ENCODE measurements at places on chromosomes 6 and 20.

GRCh38 chr20:38937978-38938473, 11.8 kb downstream of the FAM83D start:
- DNase-seq: no peak

DNA sequence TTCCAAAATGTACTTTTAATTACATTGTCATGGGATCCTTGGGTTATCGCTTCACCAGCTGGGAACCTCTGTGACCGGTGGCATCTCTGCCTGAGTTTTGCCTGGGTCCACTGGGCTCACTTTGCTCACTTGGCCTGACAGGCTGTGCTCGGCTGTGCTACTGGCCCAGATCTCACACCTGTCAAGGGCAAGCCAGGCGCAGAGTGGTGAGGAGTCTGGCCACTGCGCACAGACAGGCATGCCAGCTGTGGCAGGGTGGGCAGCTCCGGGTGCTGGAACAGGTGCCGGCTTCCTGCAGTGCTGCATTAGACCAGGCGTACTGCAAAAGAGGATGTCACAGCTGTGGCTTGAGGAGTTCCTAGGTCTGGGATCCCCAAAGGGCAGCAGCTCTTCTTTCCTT, 489.8 kb downstream of the TENT5A start:
- no peak for DNase-seq

DNA sequence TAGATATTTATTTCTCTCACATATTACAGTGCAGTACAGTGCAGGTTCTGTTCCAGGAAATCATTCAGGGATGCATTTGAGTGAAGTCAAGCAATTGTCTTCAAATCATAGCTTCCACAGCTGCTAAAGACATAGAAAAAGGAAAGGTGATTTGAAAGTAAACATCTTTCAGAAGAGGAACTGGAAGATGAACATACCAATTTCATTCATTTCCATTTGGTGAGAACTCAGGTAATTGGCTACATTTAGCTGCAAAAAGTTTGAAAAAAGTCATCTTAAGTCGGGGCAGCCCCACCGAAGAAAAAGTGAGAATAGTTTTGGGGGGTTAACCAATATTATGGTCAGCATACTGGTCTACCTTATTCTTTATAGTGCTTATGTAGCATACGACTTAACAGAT, 61.4 kb upstream of the IL20RA start:
- no peak for DNase-seq

- no peak for DNase-seq
Measured at GRCh38 chr6:14819840-14820420, 425.9 kb upstream of the JARID2 start.

DNA sequence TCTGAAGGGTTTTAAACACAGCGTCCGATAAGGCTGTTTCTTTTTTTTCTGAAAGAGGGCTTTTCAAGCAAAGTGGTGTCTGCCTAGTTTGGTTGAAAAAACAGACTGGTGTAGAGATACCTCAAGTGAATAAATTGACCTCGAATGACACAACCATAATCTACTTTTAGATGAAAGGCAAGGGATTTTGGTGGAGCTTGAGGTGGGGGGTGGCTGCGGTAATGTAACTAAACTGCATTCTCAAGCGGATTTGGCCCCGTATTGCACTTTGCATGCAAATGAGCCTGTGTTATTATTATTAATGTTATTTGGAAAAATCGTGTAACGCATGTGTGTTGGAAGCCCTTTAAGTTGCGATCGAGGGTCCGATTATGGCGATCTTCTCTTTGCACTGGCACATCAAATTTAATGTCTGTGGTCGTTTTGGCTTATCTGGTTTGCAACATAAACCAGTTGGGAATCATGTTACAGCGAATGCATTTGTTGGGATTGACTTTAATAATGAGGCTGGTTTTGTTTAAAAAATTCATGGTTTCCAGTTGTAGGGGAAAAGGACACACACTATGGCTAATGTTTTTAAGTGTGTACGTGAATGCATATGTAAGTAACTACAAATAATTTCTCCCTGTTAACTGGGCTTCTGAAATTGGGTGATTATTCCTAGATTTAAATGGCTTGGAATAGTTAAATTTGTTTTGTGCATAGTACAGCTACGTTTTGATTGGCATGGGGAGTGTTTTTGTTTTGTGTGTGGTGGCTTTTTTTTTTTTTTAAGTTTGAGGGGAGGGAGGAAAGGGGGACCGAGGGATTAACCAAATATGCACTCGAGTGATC, 1.0 kb downstream of the JARID2 start:
- no peak for DNase-seq

GRCh38 chr6:140809694-140810101, 1323.0 kb upstream of the GJE1 start:
- DNase-seq: no peak

GRCh38 chr6:5866547-5867051, 140.1 kb downstream of the NRN1 start:
- DNase-seq: no peak

GRCh38 chr6:127506894-127507293, 12.2 kb downstream of the MTCL3 start:
- DNase-seq: no peak

DNA sequence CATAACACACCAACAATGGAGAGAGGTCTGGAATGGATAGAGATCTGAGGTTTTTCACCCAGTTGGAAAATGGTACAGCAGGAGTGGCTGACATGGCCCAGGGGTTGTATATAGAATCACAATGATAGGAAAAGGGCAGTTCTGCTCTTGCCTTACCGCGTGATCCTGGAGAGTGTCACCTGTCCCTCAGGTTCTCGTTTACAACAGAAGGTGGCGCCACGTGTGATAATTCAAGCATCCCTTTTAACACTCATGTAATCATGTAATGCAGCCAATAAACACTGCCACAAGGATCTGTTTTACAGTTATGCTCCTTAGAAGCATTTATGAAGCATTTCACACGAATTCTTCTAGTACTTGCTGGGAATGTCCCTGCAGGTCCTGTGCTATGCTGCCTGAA, 12.9 kb upstream of the WFDC2 start:
- peak; percentile 48 for DNase-seq

- DNase-seq: no peak
Measured at GRCh38 chr6:142440600-142441293, 138.9 kb downstream of the ADGRG6 start.

GRCh38 chr6:102038964-102039363, 645.5 kb downstream of the GRIK2 start:
- DNase-seq: no peak

GRCh38 chr20:58670102-58670501, 19.0 kb downstream of the STX16 start:
- DNase-seq: no peak

DNA sequence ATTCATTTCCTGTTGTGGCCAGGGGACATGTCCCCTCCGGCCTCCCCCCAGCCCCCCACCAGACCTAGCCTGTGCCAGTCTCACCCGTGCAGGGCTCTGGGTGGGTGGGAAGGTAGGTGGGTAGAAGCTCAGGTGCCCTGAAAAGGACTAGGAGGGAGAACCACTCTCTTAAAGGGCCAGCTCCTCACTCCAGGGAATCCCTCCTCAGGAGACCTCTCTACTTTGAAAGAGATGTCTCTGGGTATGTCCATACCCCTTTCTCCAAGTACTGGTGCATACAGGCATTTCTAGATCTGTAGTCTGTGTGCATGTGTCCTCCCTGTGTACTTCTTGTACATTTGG, 60.8 kb upstream of the EPB41L1 start:
- DNase-seq: no peak

DNA sequence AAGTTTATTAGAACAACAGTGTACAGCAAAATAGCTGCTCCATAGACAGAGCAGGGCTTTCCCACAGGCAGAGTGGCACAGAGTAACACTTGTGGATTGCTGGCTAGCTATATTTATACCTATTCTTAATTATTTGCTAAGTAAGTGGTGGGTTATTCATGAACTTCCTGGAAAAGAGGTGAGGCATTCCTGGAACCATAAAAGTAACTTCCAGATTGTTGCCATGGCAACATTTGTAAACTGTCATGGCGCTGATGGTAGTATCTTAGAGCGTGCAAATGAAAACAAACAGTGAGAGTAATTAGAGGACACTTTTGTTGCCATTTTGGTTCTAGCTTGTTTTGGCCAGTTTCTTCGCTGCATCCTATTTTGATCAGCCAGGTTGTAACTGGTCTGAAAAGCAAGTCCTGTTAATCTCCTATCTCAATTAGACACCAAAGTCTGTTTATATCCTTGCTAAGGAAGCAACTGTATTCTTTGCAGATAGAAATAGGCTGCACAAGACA, 23.9 kb downstream of the DEFB114 start:
- no peak for DNase-seq

DNA sequence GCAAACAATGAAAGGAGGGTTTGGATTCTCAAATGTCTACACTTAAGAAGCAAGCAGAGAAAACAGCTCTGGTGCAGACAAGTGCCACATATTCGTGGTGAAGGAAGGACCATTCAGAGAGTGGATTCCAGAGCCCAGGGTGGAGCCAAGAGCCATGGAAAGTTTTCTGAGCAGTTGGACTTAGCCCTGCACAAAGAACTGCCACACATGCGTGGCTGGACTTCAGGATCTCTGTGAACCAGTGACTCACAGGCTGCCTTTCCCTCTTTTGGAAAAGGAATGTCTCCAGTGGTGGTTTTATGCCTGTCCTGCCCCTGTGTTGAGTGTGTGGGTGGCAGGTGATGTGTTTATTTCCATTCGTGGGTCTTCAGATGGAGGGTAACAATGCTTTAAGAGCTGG, 489.5 kb downstream of the CDH26 start:
- DNase-seq: no peak

DNA sequence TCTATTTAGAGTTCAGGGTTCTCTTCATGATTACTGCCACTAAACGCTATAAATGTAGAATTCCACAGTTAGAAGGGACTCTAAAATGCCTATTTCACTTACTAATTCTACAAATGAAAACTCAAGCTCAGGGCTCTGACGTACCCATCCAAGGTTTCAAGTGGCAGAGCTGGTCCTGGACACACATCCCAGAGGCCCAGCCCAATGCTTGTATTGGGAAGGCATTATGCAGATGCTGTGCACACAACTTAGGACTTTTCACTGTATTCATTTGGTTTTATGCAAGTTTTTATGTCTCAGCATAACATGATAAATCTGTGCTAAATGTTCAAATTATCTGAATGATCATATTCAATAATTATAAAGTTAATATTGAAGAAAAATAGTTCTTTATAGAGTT, 310.4 kb downstream of the PHF3 start:
- no peak for DNase-seq

- no peak for DNase-seq
Measured at GRCh38 chr20:1838556-1839279, 56.5 kb upstream of the SIRPA start.

DNA sequence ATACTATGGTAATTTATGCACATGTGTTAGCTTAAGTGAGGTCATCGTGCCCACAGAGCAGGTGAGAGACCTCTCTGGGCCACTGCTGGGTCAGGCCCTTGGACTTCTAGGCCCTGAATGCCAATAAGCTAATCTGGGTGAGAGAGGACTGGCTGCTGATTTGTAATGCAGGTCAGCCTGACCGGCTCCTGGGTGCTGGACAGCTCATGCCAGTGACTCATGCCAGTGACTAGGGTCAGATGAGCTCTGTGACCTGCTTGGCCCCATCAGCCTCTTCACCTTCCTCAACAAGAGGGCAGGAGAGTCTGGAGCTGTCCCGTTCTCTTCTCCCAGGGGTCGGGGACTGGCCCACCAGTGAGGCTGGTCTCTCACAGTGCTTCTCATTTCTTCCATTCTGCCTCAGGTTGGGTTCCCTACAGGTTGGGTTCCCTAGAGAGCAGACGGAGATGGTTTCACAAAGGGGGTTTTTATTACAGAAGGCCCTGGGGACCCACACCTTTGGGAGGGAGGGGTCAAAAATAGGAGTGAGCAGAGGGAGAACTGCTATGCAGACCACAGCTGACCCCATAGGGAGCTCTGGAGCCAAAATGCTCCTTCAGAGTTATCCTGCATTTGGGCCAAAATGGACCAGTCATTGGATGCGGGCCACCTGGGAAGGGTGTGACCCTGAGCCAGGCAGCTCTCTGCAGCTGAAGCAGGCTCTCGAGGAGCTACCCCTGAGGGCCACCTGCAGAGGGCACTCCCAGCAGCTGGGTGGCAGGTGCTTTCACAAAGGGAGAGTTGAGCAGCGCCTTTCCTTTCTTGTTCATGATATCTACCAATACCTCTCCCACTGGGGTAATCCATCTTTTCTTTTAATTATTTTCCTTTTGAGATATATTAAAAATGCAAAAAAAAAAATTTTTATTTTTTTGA, 2.2 kb upstream of the OXT start:
- no peak for DNase-seq

DNA sequence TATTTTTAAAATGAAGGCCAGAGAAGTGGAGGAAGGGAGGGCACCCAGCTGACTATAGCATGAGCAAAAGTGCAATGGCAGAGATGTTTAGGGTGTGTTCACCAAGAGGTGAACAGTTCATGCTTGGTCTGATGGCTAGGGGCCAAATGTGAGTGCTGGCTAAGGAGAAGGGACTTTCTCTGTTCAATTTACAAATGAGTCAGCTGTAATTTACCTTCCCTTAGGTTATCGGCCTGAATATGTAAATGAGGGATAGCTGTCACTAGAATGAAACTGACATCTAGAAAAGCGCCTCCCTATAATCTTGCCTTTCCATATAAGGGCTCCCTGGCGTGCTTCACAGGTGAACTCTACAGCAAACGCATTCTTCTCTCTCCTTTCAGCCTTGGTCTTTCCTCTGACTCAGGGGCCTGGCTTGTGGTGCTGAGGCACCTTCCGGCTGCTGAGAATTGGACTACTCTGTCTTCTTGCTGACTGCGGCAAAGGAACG, 114.7 kb upstream of the BACH2 start:
- peak; percentile 70 for DNase-seq

DNA sequence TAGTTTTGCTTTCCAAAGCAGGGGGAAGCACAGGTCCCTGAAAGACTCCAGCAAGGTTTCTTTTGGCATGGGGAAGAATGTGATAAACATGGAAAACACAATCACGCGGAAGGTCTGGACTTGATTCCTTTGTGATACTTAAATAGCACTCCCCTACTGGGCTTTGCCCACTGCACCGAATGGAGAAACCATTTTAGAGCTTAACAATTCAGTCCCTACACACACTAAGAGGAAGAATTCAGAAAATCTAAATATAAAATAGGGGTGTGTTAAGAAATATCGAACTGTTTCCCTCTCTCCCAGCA, 71.4 kb upstream of the NHSL1 start:
- DNase-seq: no peak

GRCh38 chr6:16737925-16738324, 23.3 kb downstream of the ATXN1 start:
- no peak for DNase-seq

DNA sequence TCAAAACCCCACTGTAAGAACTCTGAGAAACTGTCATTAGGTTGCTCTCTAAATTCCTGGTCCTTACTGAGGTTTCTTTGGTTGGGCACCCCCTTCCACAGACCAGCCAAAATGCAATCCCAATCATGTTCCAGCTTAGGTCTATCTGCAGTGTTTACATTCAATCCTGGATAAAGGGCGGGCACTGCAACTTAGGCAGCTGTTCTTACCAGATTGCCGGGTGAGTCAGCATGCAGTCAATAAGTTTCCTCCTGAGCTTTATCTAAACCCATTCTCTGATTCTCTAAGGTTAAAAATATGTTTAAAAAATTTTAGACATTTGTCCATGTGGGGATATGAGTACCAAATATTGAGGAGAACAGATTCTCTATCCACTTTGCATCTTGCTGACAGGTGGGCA, 197.8 kb downstream of the HAO1 start:
- no peak for DNase-seq

- DNase-seq: no peak
Measured at GRCh38 chr20:64121586-64121985, 14.2 kb upstream of the NPBWR2 start.

All from stimulated activated CD4-positive, alpha-beta T cell treated with anti-CD3 and anti-CD28 coated beads, Interleukin-15, amount 100 ng/mL, for 48 hours (primary cell).